Hindlimb muscle (tissue), 1 donor: ENCODE measurements at places on chromosomes 1 and 21.

GRCh38 chr1:67729872-67730271, 44.9 kb downstream of the GADD45A start:
- no peak for DNase-seq

DNA sequence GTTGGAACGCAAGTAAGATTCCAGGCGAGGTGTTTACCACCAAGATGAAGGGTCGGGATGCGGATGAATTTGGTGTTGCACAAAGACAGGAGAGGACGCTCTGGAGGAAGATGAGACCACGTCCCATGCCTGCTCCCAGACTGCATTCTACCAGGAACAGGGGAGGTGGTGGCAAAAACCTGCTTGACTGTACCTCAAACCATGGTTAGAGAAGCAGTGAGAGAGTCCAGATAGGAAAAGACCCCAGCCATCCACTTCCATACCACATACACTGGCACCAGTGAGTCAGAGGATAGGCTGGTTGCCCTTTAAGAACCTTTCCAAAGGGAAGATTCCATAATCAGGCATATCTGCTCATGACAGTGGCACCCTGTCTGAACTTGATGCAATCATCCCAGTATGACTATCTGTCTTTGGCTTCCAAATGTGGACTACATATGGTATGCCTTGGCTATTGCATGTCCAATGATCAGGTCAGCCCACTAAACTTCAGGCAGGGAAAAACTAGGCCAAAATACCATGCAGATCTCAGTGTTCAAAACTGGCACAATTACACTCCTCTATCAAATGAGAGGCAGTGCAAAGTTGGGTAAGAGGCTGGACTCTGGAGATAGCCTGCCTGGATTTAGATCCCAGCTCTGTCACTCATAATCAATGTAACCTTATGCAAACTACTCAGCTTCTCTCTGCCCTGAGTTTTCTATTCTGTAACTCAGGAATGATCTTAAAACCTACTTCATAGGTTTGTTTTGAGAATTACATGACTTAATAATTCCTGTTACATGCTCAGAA, 20.6 kb downstream of the NPR1 start:
- DNase-seq, result no peak

DNA sequence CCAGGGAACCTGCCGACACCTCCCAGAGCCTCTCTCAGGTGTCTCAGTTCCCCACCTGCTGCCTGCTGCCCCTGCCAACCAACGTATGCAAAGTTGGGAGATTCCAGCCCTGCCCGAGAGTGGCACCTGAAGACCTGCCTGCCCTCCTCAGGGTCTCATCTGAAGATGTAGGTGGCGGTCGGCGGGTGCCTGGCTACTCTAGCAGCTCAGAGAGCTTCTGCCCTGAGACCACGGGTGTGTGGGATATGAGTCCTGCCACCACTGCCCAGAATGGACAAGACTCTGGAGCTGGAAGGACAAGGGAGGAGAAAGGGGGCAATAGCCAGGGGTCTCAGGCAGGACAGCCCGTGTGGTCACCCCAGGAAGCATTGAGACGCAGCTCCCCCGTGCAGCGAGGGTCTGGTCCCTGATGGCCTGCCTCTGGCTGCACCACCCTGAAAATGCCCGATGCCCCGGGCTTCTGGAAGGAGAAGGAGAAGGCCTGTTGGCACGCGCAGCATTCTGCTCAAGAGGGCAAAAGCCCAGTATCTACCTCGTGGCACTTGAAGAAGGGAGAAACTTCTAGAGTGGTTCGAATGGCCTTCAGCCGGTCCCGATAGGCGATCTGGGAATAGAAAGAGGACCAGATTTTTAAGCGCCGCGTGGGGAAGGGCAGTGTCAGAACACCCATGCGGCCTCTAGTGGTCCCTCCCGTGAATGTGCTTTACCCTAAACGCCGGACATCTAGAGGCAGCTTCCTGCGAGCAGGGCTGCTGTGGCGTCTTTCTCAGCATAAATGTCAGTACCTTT, 88.8 kb downstream of the STUM start:
- DNase-seq, result peak; percentile 53

- no peak for DNase-seq
Measured at GRCh38 chr1:155012776-155013602, 10.4 kb downstream of the ZBTB7B start.

- no peak for DNase-seq
Measured at GRCh38 chr1:113369699-113370098, 20.6 kb upstream of the MAGI3 start.

DNA sequence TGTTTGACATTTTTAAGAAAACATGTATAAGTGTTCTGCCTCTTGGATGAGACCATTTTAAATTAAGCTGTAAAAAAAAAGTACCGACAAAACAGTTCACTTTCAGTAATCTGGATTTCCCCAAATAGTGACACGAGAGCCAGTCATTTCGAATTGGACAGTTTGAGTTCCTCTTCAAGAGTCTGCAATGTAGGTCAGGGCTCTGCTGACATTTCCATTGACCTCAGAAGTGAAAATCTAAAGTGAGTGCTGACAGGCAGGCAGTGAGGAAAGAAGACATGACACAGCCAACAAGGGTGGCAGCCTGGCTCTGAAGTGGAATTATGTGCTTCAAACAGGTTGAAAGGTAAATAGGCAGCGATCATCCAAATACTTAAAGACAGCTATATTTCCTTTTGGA, at the start of gene IL23R:
IL23R (plus strand) TSS at position 259 of the 400 bp plus-strand sequence. CDS start 1,667 bp downstream, outside the sequence.
- DNase-seq, result no peak

- no peak for DNase-seq
Measured at GRCh38 chr1:167714098-167714438, 7.7 kb upstream of the MPZL1 start.

GRCh38 chr1:68085752-68086151, 35.3 kb upstream of the DIRAS3 start:
- DNase-seq, result no peak

- peak; percentile 45 for DNase-seq
Measured at GRCh38 chr21:37220433-37220980, 46.6 kb downstream of the VPS26C start.

- no peak for DNase-seq
Measured at GRCh38 chr1:96361961-96362360, 359.6 kb upstream of the PTBP2 start.

GRCh38 chr21:45454060-45454925, 49.3 kb downstream of the COL18A1 start:
- DNase-seq, result no peak

- DNase-seq, result no peak
Measured at GRCh38 chr1:190658907-190659306, 181.2 kb upstream of the BRINP3 start.
